Kidney tubule cell (primary cell): ENCODE measurements at places on chromosomes 5 and 9.

DNA sequence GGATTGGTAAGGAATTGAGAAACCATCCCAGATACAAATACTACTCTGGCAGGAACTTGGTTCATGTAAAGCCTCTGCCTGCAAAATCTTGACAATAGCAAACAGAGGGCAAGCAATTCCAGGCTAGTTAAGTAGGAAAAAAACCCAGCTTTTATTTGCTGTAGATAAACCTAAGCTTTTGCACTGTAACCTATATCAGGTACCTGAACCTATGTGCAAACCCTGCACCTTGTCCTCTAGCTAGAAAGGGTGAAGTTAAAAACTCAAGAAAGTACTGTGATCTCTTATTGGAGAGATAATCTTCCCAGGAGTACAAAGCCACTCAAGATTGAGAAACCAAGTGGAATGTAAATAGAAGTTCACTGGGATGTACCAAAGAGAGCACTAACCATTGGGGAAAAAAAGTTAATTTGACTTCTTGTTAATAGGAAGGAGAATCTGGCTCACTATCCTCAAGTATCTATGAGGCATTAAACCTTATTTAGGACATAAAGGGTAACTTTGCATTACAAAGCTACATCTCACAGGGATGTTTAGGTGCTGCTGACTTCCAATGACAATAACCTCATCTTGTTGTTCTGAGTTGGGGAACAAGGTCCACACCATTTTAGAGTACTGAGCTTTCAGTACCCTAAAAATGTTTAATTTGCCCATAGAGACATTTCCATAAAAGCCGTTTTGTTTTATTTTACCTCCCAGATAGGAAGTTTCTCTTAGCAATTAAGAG lies 73.8 kb upstream of the PCA3 start:
- no peak for DNase-seq

DNA sequence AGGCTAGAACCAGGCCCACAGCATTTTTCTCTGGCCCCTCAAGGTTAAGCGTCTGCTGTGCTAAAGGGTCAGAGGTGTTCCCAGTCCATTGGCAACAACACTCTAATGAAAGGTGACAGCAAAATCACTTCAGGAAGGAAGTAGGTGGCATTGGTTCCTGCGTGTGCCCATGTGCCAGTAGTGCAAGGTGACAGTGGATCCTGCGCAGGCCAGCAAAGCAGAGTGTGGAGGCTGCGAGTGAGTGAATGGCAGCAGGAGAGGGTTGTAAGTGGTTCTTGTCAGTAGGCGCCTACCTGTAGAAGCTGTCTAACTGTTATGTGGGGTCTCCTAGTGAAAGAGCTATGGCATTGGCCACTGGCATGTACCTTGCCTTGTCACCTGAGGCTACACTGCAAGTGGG lies 898.2 kb upstream of the TYRP1 start:
- no peak for DNase-seq

GRCh38 chr9:86672966-86673365 lies 274.3 kb downstream of the GAS1 start:
- DNase-seq, result no peak

DNA sequence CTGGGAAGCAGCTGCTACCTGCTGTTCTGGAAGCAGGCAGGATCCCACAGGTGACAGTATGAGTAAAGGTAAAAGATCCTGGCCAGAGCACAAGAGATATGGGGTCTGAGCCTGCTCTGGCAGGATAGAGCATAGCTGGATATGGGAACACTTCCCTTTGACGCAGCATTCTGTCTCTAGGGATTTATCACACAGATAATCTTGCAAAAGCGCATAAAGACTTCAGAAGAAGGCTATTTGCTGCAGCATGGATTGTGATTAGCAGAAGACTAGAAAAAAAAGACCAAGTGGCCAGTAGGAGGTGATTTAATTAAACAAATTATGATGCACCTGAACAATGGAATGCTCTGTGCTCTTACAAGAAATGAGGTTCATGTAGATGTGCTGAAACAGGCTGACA lies 52.4 kb upstream of the PWWP2A start:
- DNase-seq, result no peak
